ENCODE measurements at places on chromosomes 6 and 20. TPM values are rescaled to one million over a fixed set of nuclear protein-coding genes. Genes with fewer than 3 reads are reported as not detected.

TRIM10 gene
- 2.1 TPM for total RNA-seq

GLP1R gene
- not detected for total RNA-seq

SLC22A7 gene
- total RNA-seq, result not detected

C6orf132 gene
- total RNA-seq, result 136 TPM

BMP2 gene
- 9.8 TPM for total RNA-seq

TBCC gene
- 38.7 TPM for total RNA-seq

COL19A1 gene
- not detected for total RNA-seq

OPN5 gene
- not detected for total RNA-seq

TTBK1 gene
- total RNA-seq, result 0.79 TPM

GGTLC1 gene
- total RNA-seq, result not detected

DNMT3B gene
- total RNA-seq, result 3.0 TPM

EEF1A2 gene
- 29.8 TPM for total RNA-seq

TNF gene
- 0.08 TPM for total RNA-seq

PDE10A gene
- total RNA-seq, result 16.0 TPM

PAK5 gene
- total RNA-seq, result not detected

SYNDIG1 gene
- not detected for total RNA-seq

Data from HT-29 (cell line).